ENCODE measurements at places on chromosomes 7 and 10.
A peak's percentile ranks its signal among the peaks of the same experiment; 100 is the strongest.

GRCh38 chr7:129845972-129846327 is 106.8 kb downstream of the UBE2H start:
- no peak for DNase-seq

GRCh38 chr10:94549221-94549620 is 3.6 kb downstream of the HELLS start:
- no peak for DNase-seq

GRCh38 chr7:27684491-27684890 is 21.8 kb upstream of the HIBADH start:
- no peak for DNase-seq

DNA sequence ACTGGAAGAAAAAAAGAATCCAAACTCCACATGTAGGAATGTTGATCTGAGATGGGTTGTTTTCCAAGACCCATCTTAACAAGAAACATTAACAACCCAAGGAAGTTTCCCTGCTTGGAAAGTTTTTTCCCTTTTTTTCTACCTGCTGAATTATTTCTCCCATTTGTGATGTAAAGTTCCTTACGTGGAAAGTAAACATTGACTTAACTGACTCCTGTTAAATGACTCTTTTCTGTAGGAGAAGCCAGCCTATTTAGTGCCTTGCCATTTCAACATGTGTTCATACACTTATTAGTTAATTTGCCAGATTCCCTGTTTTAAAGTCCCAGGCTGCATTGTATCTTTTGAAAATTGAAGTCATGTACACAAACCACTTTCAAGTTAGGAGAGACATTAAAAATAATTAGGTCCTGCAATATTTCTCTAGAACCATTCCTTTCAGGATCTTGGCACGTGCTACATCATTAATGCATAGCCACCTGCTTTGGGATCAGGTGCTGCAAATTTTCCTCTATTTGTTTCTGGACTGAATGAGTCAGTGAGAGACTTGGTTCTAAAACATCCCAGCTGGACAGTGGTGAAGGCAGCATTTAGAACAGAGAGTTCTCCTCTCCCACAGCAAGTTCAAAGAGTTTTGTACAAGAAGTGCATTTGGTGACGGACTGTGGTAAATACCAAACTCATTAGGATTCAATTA is 698.5 kb downstream of the SUGCT start:
- DNase-seq = no peak

GRCh38 chr10:18164748-18165361 is 24.6 kb downstream of the CACNB2 start:
- no peak for DNase-seq

DNA sequence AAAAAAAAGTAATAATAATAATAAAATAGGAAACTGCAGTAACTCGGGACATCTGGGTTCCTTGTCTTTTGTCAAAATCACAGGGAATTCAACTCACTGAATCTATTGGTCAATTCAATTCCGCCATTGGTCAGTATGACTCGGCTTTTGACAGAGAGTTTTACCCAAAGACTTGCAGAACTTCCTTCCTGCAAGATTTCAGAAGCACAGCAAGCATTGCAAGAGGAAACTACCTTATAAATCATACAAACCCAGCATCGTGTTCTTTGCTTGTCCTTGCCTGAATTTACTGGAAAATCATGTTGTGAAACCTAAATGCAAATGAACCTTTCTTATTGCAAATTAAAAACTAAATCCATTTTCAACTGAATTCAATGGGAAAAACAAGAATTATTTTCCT is 15.5 kb downstream of the KLF6 start:
- DNase-seq = peak; percentile 79

DNA sequence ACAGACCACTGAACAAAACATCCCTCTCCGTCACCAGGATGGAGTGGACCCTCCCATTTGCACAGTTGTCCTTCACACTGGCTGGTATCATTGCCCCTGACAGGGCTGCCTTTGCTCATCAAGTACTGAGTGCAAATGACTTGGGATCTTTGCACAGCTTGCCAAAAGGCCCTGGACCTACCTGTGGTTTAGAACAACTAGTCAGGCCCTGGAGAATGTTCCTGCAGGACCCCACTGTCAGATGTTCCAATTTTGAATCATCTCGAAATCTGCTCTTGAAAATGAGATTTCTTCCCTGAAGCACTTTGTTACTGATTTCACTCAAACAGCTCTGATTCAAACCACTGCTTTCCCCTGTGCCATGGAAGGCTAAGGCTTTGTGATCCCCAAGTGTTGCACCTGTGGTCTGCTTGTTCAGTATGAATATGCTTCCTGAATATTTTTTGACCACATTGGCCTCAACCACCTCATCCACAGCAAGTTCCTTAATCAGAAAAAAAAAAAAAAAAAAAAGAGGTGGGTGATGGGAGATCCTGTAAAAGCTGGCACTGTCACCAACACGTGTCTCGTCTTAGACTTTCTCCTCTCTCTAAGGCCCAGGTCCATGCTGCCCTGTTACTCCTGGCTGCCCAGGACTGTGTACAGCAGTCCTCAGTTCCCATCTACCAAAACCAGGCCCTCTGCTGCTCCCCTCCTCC is 2.7 kb upstream of the AOAH start:
- DNase-seq = peak; percentile 71

DNA sequence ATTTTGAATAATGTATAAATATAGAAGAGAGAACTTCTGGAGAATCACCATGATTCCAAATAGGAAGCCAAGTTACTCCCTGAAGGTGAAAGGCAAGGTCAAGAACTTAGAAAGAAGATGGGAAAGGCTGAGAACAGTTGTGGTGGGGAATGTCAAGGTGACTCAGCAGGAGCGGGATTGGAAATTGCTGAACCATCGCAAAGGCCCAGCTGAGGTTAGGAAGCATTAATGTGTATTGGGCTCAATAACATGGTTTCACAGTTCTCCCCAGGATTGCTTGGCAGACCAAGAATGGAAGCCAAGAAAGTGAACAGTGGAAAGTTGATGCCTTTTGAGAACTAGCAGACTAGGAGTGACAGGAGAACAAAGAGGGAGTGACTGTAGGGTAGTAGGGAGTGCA is 133.3 kb downstream of the VTI1A start:
- DNase-seq = no peak

DNA sequence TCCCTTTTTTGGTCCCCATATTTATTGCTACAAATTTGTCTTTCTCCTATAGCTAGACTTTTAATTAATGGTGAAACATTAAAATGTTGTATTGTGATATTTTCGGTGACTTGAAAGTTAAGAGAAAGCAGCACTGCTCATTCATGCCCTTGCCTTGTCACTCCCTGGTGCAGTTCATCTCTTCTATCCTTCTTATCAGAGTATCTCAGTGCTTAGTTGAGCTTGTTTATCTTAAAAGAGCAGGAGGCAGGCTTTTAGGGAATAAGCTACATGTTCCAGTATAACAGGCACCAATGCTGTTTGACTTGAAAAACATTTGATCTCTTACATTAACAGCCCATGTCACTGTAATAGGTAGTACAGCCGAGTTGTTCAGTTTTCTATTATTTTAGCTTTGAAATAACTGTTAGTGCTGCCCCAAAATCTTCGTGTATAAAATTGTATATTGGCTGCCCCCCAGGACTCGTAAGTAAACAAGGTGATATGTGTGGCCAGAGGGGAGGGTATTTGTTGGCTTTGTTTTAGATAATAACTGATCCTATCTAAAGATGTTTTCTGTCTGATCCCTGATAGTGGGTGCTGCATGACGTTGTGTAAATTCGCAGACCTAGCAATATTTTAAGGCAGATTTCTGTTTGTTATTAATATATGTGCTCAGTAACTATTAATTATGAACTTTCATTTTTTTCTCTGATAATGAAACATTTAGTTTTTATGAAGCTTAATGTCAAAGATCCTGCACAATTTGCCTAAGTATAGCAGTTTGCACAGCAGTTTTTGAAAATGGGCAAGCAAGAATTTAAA is 96.5 kb downstream of the BTRC start:
- DNase-seq = no peak

GRCh38 chr10:82190432-82191260 is 315.7 kb downstream of the NRG3 start:
- DNase-seq = no peak

Data from AML-193 (cell line).